Endothelial cell (in vitro differentiated cells): ENCODE measurements at places on chromosomes 2 and 18. TPM values are rescaled to one million over a fixed set of nuclear protein-coding genes. Genes with fewer than 3 reads are reported as not detected.

The LYPD6 gene
- 3.5 TPM for total RNA-seq

The PDE6D gene
- total RNA-seq = 29.3 TPM

The COL4A3 gene
- total RNA-seq = not detected

The SERPINB13 gene
- total RNA-seq = not detected

GRCh38 chr2:19881908-19882265, 19.9 kb downstream of the TTC32 start:
- H3K27ac ChIP-seq = no peak overlapping the region
- H3K36me3 ChIP-seq = peaks cover 11% of the 10 kb centered on the region
- peaks cover 3% of the 10 kb centered on the region for H3K4me1 ChIP-seq
- no peak overlapping the region for H3K4me3 ChIP-seq
- no peak for DNase-seq
- H3K27me3 ChIP-seq = peaks cover 10% of the 10 kb centered on the region

DNA sequence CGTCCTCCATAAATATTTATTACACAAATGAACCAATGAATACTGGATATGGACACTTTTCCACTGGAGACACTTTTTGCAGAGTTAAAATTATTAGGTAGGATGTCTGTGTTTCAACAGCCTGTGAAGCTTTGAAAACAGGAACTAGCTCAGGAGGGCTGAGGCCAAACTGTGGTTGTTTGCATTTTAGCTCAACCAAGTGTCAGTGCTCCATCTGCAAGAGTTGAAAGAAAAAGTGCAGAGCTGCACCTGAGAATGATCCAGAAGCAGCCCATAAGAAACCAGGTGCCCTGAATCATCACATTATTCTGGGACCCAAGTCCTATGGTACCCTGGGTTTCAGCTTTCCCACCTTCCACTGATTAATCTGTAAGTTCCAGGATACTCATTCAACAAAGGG, 180.4 kb downstream of the TRIB2 start:
- no peaks in the 10 kb centered on the region for H3K27me3 ChIP-seq
- H3K36me3 ChIP-seq = no peaks in the 10 kb centered on the region
- no peak overlapping the region for H3K27ac ChIP-seq
- no peak overlapping the region for H3K4me3 ChIP-seq

- DNase-seq = no peak
- peaks cover 7% of the 10 kb centered on the region for H3K27me3 ChIP-seq
- H3K4me1 ChIP-seq = peaks cover 18% of the 10 kb centered on the region
- H3K27ac ChIP-seq = no peak overlapping the region
Measured at GRCh38 chr18:75215663-75216062, 5.1 kb downstream of the TSHZ1 start.

- no peak for DNase-seq
- peaks cover 20% of the 10 kb centered on the region for H3K36me3 ChIP-seq
- H3K4me3 ChIP-seq = no peak overlapping the region
- no peak overlapping the region for H3K27ac ChIP-seq
Measured at GRCh38 chr2:62231541-62231940, 35.6 kb downstream of the B3GNT2 start.

DNA sequence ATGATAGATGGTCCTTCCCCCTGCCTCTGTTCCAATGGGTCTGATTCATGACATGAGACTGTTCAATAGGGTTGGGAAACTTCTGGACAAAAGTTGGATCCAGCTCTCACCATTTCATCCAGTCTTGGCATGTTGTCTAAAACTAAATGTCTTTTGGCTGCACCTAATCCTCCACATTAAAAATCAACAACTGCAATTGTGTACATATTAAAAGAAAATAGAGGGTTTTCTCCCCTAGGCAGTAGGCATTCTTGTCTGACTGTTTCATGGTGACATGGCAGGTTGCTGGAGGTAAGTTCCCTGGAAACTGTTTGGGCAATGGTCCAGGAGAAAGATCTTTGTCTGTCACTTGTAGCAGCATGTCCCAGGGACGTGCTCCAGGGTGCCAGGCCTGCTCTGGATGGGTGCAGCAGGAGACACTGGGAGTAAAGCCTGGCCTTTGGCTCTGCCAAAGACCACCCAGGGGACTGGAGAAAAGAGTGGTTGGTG, 135.8 kb downstream of the TCF4 start:
- H3K4me3 ChIP-seq = no peak overlapping the region
- H3K4me1 ChIP-seq = peaks cover 11% of the 10 kb centered on the region
- DNase-seq = no peak
- H3K27me3 ChIP-seq = peaks cover 2% of the 10 kb centered on the region
- H3K36me3 ChIP-seq = no peaks in the 10 kb centered on the region

GRCh38 chr2:27705851-27706622, 42.3 kb downstream of the SLC4A1AP start:
- H3K4me1 ChIP-seq = peaks cover 4% of the 10 kb centered on the region
- peak overlapping the region; percentile 30 for H3K27ac ChIP-seq
- no peak overlapping the region for H3K4me3 ChIP-seq
- H3K36me3 ChIP-seq = no peaks in the 10 kb centered on the region

GRCh38 chr2:113686537-113686936, 59.5 kb downstream of the RABL2A start:
- no peak for DNase-seq
- no peak overlapping the region for H3K27ac ChIP-seq
- H3K4me3 ChIP-seq = no peak overlapping the region
- H3K27me3 ChIP-seq = peaks cover 2% of the 10 kb centered on the region
- no peaks in the 10 kb centered on the region for H3K36me3 ChIP-seq

- H3K4me3 ChIP-seq = no peak overlapping the region
- H3K27ac ChIP-seq = no peak overlapping the region
- H3K4me1 ChIP-seq = no peaks in the 10 kb centered on the region
- DNase-seq = no peak
- H3K36me3 ChIP-seq = peaks cover 3% of the 10 kb centered on the region
- no peaks in the 10 kb centered on the region for H3K27me3 ChIP-seq
Measured at GRCh38 chr18:71040161-71040560, 751.3 kb downstream of the SOCS6 start.

DNA sequence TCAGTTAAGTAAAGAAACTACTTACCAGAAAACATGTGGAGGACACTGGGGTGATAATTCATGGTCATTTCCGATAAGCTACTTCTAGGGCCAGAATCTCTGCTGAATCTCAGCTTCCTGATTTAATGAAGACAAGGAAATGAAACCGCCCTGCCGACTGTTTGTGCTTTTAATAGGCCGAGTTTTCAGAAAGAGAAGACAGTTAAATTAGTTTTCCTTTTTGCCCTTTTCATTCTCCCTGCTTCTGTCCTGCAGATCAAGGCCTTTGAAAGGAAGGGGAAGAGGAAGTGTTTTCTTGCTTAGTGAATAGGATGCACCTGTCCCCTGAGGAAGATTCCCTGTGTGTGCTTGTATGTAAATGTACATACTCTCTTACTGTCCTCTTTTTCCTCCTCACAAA, 126.6 kb downstream of the SH3RF3 start:
- H3K36me3 ChIP-seq = peaks cover 2% of the 10 kb centered on the region
- peak overlapping the region; percentile 87 for H3K27ac ChIP-seq
- H3K27me3 ChIP-seq = no peaks in the 10 kb centered on the region
- H3K4me1 ChIP-seq = peaks cover 63% of the 10 kb centered on the region

DNA sequence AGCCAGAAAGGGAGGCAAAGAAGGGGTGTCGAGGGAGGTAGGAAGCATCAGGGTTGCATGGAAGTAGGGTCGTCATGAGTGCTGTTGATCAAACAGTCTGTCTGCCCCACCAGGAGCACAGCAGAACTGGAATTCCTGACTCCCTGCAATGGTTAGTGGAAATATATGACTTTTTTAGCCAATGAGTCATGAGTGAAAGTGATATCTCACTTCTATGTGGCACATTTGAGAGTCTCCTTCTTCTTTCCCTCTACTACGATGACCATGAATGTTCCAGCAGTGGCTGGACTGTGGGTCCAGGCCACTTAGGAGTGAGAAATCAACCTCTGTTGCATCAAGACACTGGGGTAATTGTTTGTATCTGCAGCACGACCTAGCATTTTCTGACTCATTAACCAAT, 199.5 kb downstream of the TTC32 start:
- no peak overlapping the region for H3K4me3 ChIP-seq
- peaks cover 9% of the 10 kb centered on the region for H3K4me1 ChIP-seq
- peaks cover 7% of the 10 kb centered on the region for H3K27me3 ChIP-seq
- H3K36me3 ChIP-seq = no peaks in the 10 kb centered on the region
- DNase-seq = no peak
- H3K27ac ChIP-seq = no peak overlapping the region

- DNase-seq = no peak
- peaks cover 4% of the 10 kb centered on the region for H3K4me1 ChIP-seq
- H3K36me3 ChIP-seq = no peaks in the 10 kb centered on the region
- H3K27ac ChIP-seq = no peak overlapping the region
Measured at GRCh38 chr2:44772131-44772530, 169.4 kb upstream of the SIX3 start.

DNA sequence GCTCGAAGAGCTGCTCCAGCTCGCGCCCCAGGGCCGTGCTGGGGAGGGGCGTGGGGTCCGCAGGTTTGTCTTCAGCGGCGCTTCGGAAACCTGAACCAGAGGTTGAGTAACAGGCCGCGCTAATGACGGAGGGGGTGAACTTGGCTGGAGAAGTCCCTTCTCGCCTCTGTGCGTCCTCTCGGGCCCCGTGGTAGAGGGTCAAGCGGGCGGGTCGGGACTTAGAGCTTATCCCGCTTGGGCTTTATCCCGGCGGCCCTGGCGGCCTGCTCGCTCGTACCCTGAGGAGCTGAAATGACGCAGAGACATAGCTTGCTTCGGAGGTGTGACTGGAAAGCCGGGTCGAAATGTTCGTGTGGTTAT, 479 bp downstream of the RNMT start:
- H3K4me1 ChIP-seq = peaks cover 20% of the 10 kb centered on the region
- DNase-seq = peak; percentile 56
- H3K27me3 ChIP-seq = peaks cover 12% of the 10 kb centered on the region
- H3K36me3 ChIP-seq = peaks cover 6% of the 10 kb centered on the region
- peak overlapping the region; percentile 99 for H3K27ac ChIP-seq
- H3K4me3 ChIP-seq = peak overlapping the region; percentile 87
